GM12878 (cell line): ENCODE measurements at places on chromosomes 7 and 10.

GRCh38 chr10:11242443-11243387, 225.0 kb downstream of the CELF2 start:
- DNase-seq, result peak; percentile 90

- DNase-seq, result no peak
Measured at GRCh38 chr10:131943021-131943814, 38.5 kb downstream of the BNIP3 start.

DNA sequence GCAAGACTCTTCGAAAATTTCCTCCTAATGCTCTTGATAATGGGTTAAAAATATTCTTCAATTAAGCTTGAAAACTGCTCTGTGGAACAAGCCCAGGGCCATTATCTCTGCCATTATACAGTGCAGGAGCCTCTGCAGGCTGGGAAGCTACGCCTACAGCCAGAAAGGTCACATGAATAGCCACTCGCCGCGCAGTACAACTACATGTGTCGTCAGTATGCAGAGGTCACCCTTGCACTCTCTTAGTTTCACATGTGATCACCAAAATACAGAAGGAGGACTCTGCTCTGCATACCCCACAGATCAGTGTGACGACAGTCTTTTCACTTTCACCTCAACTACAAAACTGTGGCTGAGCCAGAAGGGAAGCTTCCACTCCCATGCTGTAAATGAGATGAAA, 141.8 kb upstream of the C1QL3 start:
- DNase-seq, result no peak

- no peak for DNase-seq
Measured at GRCh38 chr10:57890691-57891090, 377.0 kb downstream of the IPMK start.

DNA sequence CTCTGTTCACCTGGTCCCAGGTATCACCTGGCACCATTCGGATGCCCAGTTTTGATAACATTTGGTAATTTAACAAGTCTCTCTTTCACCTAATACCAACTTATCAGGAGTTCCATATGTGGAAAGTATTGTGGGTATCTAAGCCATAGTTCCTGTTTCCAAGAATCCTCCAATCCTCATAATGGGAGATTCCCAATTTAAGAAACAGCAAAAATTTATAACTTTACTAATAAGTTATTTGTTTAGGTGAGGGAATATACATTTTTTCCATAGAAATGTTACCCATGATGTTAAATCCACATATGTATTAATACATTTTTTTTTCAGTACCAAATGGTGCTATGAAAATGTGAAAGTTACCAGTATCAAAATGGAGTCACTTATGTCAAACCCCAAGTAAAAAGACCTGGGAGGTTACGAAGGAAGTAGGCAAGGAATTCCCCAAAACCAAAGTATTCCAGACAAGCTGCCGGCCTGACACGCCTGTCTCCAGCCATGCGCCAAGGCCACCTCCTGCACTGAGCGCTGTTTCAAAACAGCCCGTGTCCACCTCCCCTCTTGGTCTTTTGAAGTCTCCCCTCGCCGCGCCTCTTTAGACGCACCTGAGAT, 44.8 kb downstream of the PRKCQ start:
- no peak for DNase-seq

DNA sequence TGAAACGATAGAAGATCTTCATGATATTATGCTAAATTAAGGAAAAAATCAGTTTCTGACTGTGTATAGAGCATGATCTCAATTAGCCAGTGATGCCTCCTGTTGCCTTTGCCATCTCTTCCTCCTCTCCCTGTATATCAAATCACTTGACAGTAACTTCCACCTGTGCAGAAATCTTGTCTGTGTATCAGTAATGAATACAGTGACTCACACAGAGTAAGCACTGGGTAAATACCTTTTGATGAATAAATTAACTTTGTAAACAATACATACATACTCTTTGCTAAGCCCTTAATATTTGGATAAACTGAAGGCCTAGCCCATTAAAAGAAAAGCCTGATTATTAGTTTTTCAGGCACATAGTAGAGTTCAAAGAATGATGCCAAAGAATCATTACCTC, 610.6 kb upstream of the NRP1 start:
- DNase-seq, result no peak

- DNase-seq, result peak; percentile 50
Measured at GRCh38 chr10:26528715-26529393, 90.7 kb downstream of the APBB1IP start.

- no peak for DNase-seq
Measured at GRCh38 chr7:73980206-73980605, 47.8 kb upstream of the ELN start.

GRCh38 chr7:16936626-16937422, 55.0 kb upstream of the AGR3 start:
- DNase-seq, result no peak

DNA sequence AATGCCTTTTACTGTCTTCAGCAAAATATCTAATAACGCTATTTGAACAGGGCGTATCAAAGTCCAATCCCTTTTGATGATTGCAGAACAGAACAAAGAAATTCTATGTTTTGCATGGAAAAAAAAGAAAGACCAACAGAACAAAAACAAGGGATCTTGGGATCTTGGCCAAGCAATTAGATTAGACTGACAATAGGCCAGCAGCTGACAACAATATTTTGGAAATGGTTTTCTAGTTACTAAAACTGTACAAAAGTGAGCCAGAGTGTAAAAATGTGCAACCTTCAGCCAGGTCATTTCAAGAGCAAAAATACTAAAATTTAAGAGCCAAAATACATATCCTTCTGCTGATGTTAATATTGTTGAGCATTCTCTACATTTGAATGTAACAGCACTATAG, 716.5 kb upstream of the KCND2 start:
- DNase-seq, result no peak

DNA sequence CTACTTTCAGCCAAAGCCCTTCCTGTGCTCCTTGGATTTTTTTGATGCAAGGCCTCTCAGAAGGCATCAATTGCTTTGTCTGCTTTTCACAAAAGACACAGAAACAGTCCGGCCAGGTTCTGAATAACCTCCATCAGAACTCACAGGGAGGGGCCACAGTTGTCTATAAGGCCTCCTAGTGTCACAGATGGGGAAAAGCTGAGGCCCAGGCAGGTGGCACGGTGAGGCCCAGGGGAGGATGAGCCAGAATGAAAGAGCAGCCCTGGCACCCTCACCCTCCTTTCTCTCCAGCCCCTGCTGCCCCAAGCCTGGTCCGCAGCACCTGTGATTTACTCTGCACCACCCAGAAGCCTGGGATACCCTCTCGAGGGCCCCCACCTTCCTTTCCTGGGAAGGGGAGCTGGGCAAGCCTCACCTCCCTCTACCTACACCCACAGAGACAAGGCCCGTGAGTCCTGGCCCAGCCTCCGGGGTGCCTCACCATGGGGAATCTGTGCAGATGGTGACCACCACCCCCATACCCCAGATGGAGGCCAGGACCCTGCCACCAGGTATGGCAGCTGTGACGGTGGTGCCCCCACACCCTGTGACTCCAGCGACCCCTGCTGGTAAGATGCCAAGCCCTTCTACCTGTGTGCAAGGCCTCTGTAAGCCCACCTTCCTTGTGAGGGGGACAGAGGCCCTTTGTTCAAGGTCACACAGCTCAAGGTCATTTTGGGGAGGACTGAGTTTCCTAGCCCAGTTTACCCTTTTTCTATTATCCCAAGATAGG, 26.2 kb upstream of the ZNF467 start:
- no peak for DNase-seq

DNA sequence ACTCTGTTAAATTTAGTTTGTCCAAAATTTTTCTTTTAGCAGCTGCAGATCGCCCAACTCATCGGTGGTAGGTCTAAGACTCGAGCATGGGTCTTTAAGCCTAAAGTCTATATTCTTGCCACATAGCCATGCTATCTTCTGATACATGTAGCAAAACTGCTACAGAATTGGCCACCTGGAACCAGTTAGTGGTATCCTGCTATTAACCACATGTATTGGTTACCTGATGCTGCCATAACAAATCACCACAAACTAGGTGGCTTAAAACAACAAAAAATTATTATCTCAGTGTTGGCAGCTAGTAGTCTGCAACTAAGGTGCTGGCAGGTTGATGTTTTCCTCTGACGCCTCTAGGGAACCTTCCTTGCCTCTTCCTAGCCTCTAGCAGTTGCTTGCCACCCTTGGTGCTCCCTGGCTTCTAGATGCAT, 96.7 kb upstream of the PIK3CG start:
- DNase-seq, result peak; percentile 51

- no peak for DNase-seq
Measured at GRCh38 chr7:28067171-28067570, 113.4 kb downstream of the JAZF1 start.

- DNase-seq, result no peak
Measured at GRCh38 chr7:113880559-113880958, 38.2 kb downstream of the PPP1R3A start.

DNA sequence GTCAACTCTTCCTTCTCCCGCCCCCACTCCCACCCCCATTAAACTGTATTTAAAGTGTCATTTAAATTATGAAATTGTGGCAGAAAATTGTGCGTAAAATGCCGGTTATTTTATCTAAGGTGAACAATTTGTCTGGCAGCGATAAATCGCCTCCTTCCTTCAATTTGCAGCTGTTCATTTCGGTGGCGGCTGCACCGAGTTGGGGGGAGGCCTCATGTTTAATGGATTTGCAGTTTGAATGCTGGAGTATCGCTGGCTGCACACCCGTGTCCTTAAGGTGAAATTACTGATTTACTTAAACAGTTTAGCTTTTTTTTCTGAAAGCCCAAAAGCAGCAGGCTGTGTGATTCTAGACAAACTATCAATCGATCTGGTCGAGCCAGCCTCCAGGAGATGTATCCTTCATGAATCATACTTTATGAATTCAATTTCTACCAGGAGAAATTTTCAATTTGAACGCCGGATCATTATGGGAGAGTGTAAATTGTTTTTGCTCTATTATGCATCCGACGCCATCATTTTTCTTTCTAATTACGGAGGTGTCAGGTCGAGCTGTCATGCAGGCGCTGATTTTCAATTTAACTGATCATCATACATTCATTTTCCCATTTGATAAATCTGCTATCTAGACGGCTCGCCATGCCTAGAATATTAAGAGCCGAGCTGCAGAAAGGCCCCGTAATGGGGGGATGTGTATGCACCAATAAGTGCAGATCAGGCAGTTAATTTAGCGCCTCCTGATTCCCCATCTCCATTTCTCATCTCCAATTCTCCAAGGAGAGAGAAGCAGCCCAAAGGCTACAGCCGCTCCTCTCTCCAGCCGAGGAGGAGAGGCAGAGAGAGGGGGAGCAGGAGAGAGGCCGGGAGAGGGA, 6.5 kb downstream of the UNCX start:
- no peak for DNase-seq

DNA sequence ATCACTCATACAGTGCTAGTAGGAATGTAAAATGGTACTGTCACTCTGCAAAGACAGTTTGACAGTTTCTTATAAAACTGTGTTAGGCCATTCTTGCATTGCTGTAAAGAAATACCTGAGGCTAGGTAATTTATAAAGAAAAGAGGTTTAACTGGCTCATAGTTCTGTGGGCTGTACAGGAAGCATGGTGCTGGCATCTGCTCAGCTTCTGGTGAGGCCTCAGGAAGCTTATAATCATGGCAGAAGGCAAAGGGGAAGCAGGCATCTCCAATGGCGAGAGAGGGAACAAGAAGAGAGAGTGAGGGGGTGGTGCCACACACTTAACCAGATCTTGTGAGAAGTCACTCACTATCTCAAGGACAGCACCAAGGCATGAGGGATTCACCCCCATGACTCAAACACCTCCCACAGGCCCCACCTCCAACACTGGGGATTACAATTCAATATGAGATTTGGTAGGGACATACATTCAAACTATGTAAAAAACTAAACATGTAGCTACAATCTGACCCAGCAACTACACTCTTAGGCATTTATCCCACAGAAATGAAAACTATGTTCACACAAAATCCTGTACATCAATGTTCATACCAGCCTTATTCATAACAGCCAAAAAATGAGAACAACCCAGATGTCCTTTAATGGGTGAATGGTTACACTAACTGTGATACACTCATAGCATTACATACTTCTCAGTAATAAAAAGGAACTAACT, 5.0 kb downstream of the ALDH18A1 start:
- DNase-seq, result no peak

DNA sequence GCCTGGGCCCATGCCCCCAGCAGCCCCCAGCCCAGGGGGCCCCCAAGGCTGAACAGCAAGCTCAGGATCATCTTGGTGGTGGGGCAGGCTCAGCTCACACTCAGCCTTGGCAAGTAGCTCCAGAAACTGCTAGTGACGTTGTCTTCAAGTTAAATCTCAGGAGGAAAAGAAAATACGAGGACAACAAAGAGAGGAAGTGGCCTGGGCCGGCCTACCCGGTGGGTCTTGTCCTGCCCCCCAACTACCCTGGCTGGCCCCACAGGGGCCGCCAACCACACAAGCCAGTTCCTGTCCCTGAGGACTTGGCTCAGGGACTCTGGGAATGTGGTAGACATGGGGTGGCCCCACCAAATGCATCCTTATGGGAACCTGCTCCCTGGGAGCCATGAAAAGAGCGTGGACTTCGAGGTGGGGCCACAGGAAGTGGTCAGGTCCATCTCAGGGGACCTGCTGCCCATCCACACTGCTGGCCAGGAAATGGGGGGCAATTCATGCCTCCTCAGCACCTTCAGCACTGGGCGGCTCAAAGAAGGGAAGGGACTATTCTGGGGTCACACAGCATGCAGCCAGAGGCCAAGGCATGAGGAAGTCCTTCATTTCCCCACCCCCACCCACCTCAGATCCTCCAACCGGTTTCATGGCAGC, at the start of gene MMRN2:
MMRN2 (minus strand) TSS at position 145 of the 645 bp plus-strand sequence; CDS start at position 71, 74 bp downstream.
- no peak for DNase-seq

- no peak for DNase-seq
Measured at GRCh38 chr7:41459183-41459582, 243.7 kb downstream of the INHBA start.

DNA sequence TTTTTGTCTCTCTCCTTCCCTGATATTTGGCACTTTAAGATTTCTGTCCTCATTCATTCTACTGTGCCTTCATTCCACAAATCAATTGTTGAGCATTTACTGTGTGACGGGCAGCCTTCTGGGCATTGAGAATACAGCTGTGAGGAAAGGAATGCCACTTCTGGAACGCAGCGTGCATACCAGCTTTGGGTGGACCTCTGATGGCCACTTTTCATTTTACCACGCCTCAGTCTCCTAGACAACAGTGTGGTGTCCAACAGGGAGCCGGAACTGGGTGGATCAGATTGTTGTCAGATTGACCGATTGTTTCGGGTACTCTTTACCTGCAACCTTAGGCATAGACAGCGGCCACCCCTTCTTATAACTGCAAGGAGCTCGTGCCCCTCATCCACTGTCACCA, 222.7 kb upstream of the DPP6 start:
- no peak for DNase-seq

GRCh38 chr10:122957474-122957873, 3.4 kb upstream of the C10orf88 start:
- no peak for DNase-seq

- DNase-seq, result no peak
Measured at GRCh38 chr10:22539579-22540298, 174.6 kb downstream of the PIP4K2A start.

DNA sequence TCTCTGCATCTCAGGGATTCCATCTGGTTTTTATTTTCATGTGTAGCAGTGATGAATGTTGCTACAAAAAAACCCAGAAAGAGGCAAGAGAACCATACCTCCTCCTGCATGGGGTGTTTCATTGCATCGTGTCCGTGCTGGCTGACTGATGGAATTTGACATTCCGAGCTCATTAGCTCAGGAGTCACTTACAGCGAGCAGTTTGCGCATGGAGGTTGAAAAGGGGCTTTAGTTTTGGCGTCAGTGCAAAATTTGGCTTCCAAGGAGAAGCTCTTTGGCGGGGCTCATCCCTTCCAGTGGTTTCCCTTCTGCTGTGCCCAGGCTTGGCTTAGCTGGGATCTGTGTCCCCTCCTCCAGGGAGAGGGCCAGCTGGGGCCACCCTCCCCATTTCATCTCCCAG, 25.8 kb downstream of the EMX2 start:
- DNase-seq, result no peak

GRCh38 chr10:15642095-15642494, 77.6 kb downstream of the ITGA8 start:
- DNase-seq, result no peak
